ENCODE measurements at places on chromosomes 11 and 22.

DNA sequence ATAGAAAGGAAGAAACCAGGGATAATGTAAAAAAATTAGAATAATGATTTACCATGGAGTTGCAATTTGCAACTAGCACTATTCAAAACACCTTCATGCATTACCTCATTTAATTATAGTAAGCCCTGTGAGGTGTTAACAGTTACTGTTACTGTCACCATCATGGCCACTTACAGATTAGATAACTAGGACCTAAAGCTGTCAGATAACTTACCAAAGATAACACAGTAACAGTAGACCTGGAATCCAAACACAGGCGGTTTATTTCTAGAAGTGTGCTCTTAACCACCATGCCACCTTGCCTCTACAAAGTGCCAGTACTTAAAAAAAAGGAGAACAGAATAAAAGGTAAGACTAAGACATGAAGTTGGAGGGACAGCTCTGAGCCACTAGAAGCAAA is 11.1 kb upstream of the LARGE1 start:
- DNase-seq: no peak

DNA sequence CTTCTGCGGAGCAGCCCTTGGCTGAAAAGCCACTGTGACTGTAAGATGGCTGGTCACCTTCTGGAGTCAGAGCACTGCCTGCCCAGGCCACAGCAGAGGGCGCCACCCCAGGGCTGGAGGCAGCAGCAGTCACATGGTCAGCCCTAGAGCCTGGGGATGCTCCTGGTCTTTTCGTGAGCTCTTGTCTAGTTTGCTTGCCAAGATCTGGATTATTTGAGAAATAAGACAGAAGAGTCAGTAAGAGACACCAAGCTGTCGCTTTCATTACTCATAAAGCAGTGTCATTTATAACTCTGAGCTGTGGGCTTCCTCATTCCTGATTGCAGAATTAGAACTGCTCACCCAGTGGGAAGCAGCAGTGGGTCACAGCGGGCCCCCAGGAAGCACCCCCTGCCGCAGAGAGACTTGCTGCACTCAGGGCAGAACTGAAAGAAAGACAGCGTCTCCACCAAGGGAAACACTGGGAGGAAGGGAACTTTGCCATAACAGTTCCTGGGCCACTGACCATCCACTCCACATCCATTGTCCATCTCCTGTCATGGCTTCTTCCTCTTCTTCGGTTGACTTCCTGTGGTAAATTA is 56.7 kb downstream of the PPP6R2 start:
- DNase-seq: peak; percentile 61

GRCh38 chr11:61679893-61680621 is at the start of gene DAGLA:
Gene DAGLA (plus strand): TSS chr11:61680391. CDS start chr11:61720156, 39,765 bp downstream.
- DNase-seq: peak; percentile 58

DNA sequence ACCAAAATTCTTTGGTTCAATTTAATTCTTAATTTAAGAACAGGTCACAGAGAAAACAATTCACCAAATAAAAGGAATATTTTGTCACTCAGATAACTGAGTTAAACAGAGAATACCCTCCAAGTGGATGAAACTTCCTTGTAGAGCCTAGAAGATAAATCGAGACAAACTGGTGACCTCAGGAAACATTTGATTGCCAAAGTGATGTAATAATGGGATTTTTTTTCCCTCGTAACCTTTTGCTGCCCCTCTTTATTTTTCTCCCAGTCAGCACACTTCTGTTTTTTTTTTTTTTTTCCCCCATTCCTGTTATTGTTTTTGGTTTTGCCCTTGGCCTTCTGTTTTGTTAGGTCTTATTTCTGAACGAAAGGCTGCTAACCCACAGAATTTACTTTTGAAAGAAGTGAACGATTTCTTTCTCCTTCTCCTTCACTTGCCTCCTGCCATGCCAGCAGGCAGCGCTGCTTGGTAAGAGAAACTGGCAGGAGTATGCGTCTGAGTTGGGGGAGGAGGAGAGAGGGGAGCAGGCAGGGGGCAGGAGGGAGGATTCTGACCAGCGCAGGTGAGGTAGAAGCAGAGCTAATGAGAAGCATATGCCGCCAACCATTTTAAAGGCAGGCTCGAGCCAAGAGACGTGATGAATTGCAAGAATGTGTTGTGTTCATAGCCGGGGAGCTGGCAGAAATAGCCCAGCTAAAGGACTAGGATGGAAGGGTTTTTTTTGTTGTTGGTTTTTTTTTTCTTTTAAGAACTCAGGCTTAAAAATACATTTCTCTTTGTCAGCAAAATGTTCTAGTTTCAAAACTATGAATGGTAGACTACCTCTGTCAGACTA is 121.9 kb upstream of the MTMR2 start:
- peak; percentile 42 for DNase-seq

DNA sequence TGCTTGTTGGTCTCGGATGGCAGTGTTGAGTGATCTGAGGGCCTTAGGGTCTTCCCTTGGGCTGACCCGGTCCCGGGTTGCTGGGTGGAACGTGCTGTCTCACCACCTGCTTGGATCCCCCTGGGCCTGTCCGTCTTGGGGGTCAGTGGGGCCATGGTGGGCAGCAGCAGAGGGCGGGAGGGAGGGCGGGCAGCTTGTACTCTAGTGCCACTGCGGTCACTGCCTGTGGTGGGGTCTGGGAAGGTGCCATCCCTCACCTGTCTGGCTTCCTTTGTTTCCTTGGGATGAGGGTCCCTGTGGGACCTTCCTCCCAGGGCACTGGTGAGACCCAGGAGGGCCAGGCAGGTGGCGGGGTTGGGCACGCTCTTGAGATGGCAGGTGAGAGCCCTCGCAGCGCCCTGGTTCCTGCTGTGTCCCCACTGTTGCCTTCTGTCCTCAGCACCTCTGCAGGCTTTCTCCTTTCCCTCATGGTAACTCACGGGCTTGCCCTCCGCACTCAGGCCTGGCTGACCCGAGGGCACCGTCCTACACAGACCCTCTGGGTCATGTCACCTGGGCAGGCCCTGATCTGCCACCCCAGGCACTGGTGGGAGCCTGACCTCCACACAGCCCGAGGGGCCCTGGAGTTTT is 34.2 kb downstream of the TBC1D22A start:
- no peak for DNase-seq

GRCh38 chr11:35065566-35065965 is 73.4 kb upstream of the CD44 start:
- no peak for DNase-seq

DNA sequence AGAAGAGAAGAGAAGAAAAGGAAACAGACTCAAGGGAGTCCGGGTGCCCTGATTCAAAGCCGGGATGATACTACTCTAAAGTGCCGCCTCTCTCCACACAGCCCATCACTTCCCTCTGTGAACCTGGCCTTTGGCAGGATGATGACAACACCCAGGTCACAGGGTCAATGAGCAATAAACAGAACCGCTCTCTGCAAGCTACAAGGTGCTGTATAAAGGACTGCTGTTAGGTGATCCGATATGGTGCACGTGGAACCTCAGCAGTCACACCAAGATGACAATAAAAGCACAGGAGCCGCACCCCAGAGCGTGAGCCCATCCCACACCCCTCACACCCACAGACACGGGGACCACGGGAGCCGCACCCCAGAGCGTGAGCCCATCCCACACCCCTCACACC is 10.7 kb downstream of the TTLL1 start:
- no peak for DNase-seq

DNA sequence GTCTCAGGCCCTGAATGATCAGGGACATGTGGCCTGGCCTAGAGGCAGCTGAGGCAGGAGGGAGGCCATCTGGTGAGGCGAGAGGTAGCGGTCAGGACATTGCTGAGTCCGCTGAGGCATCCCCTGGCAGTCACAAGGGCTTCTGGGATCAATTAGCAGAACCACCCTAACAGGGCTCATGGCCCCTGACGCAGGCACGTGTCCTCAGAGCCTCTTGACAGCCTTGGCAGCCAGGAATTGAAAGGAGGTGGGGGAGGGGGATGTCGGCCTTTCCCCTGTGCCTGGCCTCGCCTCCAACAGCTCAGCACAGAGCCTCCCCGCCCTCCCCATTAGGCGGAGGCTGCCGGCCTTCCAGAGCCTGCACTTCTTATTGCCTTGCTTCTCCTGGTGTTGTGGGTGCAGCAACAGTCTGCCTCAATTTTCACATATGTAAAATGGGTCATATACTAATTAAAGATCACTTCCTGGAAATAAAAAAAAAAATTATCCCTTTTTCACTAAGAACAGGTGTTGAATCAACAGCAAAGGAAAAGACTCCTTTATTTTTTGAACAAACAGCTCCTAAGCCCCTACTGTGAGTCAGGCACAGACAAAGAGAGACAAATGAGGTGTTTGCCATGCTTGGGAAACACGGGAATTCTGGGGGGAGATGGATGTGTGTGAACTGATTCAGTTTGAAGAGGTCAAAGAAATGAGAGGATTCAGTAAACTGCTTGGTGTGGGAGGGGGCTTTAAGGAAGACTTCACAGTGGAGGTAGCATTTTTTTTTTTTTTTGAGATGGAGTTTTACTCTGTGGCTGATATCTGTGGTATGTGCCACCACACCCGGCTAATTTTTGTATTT is 55.3 kb downstream of the NFAM1 start:
- DNase-seq: peak; percentile 90

DNA sequence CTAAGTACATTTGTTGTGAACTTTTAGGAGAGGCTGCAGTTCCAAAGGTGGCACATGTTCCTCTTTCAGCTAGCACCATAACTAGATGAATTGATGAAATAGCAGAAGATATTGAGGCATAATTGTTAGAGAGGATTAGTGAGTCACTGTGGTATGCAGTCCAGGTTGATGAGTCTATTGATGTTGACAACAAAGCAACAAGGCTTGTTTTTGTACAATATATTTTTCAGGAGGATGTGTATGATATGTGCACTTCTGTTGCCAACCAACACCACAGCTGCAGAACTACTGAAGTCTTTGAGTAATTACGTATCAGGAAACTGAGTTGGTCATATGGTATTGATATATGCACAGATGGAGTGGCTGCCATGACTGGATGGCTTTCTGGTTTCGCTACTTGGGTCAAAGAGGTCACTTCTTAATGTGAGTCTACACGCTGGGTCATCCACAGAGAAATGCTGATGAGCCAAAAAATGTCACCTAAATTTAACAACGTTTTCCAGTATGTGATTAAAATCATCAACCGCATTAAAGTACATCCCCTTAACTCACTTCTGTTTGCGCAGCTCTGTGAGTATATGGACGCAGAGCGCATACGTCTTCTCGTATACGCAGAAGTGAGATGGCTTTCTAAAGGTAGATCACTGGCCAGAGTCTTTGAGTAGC is 261.3 kb upstream of the ANO5 start:
- DNase-seq: no peak

- no peak for DNase-seq
Measured at GRCh38 chr22:40853961-40854360, 2.5 kb downstream of the ST13 start.

DNA sequence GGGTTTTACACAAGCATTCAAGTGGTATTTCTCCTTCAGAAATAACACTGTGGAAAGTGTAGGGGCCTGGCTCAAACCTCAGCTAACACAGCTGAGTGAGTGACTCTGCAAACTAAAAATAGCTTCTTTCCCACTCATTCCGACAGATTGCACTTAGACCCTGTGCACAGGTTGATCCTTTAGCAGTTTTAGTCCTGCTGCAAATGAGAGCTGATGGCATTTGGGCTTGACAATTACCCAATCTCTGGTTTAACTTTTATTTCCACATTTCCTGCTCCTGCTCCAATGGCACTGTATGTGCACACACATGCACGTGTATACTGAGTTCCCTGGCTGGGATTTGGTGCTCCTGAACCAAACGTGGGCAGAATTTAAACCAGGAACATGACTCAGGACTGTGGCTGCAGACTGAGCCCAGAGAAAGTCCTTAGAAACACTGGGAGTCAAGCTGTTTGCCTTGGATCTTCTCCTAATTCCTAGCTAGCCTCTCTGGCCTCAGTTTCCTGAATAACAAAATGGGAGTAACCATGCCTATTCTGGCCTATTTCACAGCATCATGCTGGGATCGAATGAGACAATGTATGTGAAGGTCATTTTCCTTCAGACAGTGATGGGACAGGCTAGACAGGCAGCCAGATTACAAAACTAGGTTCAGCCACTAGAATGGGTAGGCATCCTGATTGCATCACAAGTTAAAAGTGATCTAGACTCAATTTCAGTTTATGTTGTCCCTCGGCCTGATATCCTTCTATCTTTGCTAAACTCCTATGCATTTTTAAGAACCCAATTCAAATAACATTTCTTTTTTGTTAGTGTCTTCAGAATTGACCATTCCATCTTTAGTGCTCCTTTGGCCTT is 58.2 kb downstream of the SERGEF start:
- no peak for DNase-seq

GRCh38 chr11:76783896-76784813 is 999 bp downstream of the TSKU start:
- peak; percentile 90 for DNase-seq

GRCh38 chr11:80281194-80281593 is 840.4 kb upstream of the TENM4 start:
- no peak for DNase-seq

DNA sequence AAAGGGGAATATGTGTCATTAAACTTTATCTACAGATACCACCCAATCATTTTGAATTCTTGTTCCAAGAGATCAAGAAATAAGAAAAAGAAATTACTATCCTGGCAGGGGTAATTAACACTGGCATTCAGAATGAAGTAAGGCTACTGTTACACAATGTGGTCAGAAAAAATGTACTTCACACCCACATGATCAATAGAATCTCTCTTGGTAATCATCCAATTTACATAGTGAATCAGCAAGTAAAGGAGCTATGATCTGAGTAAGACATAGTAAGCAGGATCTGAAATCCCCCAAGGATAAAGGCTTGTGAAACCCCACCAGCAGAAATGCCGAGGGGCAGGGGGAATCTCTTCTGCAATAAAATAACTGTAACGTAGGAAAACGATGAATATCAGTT is 466.5 kb downstream of the FAM181B start:
- no peak for DNase-seq

DNA sequence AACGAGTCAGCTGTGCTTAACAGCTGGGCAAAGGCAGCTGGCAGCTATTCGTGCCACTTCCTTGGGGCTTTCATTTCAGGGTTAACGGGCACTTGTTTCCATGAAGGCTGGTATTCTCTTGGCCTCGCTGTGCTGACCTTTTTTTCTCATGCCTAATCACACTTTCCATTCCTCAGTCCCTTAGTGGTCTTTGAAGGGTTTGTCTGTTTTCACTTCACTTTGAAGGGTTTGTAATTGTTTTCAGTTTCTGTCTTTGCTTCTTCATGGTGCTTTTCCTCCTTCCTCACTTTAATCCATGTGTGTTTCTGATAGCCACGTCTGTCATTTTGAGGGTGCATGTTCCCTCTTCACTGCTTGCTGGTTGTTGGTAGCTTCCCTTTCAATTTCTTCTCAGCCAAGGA is 24.6 kb downstream of the PPIL2 start:
- DNase-seq: no peak

- no peak for DNase-seq
Measured at GRCh38 chr11:76524919-76525318, 80.1 kb downstream of the EMSY start.
